ENCODE measurements at places on chromosomes 4 and X.

DNA sequence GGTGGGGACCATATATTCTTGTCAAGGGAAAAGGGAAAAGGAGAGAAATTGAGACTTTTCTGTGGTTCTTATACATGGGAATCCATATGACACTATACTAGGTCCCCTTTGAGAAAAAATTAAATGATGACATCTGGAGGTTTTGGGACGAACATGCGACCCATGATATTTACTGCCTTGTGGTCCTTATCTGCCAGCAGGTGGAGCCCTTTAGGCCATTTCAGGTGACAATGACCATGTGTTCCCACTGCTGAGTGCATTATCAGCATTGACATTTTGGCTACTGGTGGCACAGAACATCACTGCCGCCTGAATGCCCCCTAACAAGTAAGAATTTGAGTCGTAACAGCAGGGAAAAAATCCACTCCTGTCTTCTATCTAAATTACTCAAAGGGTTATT, 843.4 kb downstream of the FSTL5 start:
- DNase-seq, result peak; percentile 54

DNA sequence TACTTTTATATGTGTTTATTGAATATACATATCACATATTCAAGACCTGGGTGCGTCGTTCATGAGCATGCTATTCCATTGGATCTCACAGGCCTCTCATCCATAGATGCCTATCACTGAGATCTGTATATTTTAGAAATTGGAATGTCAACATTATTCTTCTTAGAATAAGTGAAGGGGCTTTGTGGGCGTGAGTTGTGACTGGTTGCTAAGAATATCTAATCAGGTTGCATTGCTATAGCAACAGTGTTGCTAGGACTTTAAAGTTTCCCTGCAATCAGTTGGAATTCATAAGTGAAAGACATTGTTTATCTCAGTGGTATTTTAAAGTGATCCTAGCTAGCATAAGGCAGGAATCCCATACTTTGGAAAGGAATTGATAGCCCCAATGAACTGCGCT, 36.7 kb upstream of the ANK2 start:
- no peak for DNase-seq

DNA sequence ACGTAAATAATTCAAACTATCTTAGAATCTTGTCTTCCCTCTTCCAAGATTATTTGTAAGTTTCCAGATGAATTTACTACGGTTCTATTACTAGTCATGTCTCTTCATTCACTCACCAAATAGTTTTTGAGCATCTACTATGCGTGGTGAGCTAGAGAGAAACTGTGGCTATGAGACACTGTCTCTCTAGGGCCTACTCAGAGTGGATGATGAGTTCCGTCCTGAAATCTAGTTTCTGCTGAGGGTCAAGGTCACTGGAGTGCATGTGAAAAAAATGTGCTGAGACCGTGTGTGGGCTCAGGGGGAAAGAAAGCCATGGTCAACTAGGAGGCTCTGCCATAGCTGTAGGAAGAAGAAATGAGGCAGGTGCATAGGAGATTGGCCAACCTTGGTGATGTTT, 320.2 kb upstream of the GATB start:
- no peak for DNase-seq

DNA sequence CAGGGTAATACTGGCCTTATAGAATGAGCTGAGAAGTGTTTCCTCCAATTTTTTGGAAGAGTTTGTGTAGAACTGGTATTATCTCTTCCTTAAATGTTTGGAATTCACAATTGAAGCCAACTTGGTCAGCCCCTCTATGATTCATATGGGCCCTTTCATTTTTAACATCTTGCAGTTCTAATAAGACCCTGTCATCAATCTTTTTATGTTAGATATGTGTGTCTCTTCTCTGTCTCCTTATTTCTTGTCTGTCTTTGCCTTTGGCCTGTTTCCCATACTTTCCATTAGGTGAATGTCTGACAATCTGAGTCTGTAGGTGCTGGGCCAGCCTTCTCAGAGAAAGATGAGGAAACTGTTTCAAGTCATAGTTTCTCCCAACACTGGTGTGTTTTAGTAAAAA, 88.7 kb downstream of the SLC16A2 start:
- no peak for DNase-seq

GRCh38 chr4:133808151-133808550, 393.4 kb downstream of the PABPC4L start:
- no peak for DNase-seq

DNA sequence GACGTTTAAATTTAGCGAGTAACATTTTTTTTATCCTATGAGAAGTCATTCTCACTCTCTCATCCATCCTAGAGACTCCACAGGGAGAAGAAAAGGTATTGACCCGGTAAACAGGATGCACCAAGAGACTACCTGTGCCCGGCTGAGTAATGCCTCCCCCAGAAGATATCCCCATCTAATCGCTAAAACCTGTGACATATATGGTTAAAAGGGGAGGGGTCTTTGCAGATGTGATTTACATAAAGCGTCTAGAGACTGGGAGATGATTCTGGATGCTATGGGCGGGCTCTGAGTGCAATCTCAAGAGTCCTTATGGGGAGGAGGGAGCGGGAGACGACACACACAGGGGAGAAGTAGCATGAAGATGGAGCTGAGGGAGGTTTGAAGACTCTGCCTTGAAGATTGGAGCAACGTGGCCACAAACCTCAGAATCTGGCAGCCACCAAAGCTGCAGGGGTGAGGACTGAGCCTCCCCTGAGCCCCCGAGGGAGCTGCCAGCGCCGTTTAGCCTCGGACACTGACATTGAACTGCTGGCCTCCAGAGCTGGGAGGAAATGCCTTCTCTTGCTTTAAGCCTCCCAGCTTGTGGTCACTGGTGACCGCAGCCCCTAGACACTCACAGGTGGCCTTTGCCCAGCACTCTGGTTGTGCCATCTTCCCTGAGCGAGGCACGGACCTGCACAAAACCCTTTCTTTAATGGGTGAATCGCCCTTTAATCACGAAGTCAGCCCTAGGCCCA, 11.2 kb downstream of the ABLIM2 start:
- DNase-seq, result no peak

DNA sequence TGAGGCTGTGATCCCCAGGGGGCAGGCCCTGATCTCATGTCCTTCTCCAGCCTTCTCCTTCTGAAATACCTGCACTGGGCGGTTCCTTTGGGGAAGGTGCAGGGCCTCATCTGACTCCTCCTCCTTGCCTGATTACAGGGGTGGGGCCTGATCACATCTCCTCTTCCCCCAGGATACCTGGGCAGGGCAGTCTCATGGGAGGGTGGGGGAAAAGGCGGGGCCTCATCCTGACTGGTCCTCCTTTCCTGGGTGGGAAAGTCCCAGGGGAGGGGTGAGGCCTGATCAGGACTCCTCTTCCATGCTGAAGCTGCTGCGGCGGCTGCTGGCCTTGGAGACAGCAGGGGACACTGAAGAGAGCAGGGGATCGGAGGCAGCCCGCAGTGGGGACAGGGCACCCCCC, 13.3 kb downstream of the TFE3 start:
- DNase-seq, result no peak

DNA sequence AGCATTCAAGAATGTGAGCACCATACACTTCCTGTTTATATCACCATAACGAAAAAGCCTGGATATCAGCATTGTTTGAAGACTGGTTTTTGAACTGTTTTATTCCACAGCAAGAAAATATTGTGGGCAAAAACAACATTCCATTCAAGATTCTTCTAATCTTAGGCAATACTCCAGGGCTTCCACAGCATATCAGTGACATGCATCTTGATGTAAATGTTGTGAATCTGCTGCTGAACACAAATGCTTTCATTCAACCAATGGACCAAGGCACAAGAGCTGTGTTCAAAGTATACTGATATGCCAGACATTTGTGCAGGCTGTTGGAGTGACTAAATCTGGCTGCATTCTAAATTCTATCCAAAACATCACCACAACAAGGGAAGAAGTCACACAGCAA, 260.1 kb upstream of the ETNPPL start:
- no peak for DNase-seq

- no peak for DNase-seq
These were observed 1008.8 kb upstream of the DIAPH2 start for GRCh38 chrX:95675794-95676193.

DNA sequence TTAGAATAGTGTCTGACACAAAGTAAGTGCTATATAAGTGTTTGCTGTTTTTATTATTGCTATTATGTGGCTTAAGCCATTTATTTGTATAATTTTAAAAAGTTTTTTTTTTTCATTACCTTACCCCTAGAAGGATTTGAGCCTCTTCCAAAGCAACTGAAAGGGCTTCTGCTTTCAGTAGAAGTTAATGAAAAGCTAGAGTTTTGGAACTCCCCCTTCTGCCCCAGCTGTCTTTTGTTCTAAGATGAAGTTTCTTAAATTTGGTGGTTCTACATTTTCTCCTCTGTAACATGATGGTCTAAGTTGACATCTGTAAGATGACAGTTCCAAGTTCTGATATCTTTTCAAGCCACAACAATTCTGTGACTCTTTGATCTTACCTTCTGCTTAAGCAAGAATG, 30.3 kb downstream of the FHIP1A start:
- no peak for DNase-seq
